ENCODE measurements at places on chromosomes 16 and 17.

DNA sequence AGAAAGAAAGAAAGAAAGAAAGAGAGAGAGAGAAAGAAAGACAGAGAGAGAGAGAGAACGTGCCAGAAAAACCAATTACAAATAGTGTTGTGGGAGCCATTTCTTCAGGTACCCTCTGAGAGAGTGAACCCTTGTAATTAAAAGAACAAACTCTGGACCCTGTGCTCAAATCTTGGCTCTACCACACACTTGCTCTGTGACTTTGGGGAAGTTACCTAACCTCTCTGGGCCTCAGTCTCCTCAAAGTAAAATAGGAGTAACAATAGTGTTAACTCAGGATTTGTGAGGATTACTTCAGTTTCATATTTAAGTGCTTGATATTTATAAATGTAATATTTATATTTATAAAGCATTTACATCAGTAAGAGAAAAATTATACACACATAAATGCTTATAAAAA lies 139.8 kb downstream of the GSG1L start:
- no peak for DNase-seq

- no peak for DNase-seq
These were observed 19.1 kb downstream of the CUEDC1 start for GRCh38 chr17:57935833-57936807.

GRCh38 chr17:10226930-10227695 lies 28.7 kb upstream of the GAS7 start:
- peak; percentile 30 for DNase-seq

DNA sequence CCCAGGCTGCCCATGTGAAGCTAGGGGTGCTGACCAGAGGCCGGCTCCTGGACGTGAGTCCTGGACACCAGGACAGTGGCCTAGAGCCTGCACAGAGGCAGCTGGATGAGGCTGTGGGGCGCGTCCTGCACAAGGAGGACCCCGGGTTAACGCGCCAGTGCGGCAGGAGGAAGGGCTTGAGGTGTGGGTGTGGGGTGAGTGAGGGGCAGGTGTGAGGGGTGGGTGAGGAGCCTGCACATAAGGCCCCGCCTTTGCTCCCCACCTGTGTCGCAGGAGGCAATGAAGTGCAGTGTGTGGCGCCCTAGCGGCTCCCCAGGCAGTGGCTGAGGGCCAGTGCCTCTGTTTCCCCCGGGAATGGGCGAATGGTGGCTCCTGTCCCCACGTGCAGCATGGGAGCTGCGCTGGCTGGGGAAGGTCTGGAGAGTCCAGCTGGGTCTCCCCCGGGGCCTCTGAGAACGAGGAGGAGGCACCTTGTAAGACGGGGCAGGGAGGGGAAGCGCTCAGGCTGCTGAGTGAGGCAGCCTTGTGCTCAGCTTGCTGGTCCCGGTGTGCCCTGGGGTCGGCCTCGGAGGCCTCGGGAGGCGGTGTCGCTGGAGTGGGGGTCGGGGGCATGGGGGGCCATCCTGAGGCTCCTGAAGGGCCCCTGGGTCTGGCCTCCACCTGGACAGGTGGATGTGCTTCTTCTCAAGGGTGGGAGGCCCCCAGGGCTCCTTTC lies 3.2 kb downstream of the CD7 start:
- DNase-seq = no peak

- DNase-seq = peak; percentile 48
These were observed 103.0 kb downstream of the RAB11FIP4 start for GRCh38 chr17:31494259-31495021.

DNA sequence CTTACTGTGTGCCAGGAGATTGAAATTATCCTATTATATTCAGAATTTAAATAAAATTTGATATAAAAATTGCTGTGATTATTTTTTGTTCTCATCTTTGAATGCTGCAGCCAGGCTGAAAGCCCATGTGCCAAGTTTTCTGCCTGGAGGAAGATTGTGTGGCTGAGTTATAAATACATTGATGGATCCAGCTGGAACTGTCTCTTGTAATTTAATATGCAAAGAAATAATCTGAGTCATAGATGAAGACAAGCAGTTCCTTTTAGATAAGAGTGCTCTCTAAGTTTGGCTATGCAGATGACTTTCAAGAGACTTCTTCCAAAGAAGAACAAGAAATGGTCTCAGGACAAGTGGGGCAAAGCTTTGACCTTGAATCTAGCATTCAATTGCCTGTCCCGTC lies 871.0 kb downstream of the CDH11 start:
- no peak for DNase-seq

DNA sequence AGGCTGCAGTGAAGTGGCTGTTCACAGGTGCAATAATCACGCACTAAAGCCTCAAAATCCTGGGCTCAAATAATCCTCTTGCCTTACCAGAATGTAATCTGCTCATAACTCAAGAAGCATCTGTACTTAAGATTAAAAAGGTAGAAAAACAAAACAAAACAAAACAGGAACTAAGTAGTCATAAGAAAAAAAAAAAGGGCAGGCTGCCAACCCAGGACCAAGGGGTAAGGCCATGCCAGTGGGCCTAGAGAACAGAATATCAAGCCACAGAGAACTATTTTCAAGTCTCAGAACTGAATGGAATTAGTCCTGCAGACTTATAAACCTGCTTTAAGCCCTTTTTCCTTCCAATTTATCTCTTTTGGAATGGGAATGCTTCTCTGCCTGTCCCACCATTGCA lies 64.8 kb upstream of the TBC1D3K start:
- no peak for DNase-seq

DNA sequence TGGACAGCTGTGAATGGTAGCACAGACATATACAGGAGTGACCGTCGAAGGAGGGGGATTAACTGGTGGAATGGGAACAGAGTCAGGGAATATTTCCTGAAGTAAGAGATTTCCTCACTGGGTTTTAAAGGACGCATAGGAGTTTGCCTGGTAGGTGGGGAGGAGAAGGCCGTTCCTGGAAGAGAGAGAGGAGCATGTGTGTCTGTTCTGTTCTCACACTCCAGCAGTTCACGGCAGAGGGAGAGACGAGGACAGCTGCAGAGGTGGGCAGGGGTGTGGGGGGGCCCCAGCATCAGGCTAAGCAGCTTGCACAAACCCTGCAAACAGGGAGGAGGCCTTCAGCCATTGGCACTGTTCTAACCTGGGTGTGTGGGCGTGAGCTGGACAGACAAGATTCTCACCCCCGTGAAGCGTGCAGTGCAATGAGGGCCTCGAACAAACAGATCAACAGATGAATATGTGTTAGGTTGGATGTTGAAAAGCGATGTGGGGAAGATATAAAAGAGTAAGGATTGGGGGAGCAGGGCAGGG lies 85.3 kb upstream of the GSE1 start:
- no peak for DNase-seq

DNA sequence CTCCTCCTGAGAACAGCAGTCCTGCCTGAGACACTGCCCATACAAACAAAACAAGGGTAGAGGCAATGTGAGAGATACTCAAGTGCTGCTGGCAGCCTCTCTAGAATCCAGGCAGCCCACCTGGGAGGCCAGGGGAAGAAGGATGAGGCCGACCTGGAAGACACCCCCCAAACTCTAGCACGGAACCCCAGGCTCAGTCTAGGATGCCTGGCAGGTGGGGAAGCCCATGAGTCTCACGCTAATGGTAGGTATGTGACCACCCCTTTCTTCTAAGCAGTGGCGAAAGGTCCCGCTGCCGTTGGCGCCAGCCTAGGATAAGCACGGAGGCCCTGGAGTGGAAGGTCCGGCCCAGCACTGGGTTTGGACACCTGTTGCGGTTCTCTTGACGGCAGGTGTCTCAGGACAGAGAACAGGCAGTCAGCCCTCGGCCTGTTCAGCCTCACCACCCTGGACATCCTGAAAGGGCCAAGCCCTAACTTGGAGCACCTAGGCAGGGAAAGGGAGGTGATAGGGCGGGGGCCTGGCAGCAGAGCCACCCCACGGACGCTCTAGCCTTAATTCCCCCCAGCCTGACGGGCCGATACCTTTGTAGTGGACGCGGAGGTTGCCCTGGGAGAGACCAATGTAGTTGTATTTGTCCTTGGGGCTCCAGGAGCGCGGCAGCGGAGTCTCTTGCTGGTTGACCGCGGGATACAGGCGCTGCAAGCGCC lies 487 bp downstream of the RANBP10 start:
- DNase-seq = no peak

- no peak for DNase-seq
These were observed 18.3 kb downstream of the GLYR1 start for GRCh38 chr16:4828567-4829321.

GRCh38 chr16:78709137-78709884 lies 609.9 kb downstream of the WWOX start:
- DNase-seq = no peak

- DNase-seq = no peak
These were observed 814 bp upstream of the KDM6B start for GRCh38 chr17:7833011-7833794.

GRCh38 chr16:72240466-72240865 lies 68.5 kb upstream of the PMFBP1 start:
- no peak for DNase-seq

DNA sequence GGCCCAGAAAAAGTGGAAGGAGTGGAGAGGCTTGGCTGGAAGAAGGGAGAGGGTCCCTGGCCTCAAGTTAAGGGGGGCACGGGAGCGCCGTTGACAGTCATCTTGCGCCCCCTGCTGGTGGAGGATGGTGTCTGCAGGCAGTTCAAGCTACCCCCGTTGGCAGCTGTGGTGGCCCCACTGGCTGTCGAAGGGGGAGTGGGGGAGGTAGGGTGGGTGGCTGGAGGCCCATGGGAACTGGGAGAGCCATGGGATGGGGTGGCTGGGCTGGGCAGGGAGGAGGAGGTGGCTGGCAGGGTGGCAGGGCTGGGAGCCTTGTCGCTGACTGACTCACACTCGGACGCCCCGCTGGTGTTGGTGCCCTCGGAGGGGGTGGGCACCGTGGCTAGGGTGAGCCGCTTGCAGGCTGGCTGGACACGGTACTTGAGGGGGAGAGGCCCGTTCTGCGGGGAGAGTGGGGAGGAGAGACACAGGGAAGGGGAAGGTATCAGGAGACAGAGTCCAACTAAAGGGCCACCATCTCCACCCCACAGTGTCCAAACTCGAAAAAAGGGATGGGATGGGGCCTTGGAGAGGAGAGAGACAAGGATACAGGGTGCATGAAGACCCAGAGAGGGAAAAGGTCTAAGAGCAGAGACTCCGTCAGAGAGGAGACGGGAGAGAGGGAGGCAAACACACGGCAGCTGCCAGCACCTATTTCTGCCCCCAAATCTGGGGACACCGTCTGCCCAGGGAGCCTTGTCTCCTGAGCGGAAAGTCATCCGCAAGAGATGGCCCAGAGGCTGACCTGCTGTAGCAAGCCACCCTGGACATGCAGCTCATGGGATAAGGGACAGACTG lies 5.2 kb downstream of the CISD3 start:
- peak; percentile 82 for DNase-seq

GRCh38 chr16:69848637-69849545 lies 86.8 kb downstream of the WWP2 start:
- no peak for DNase-seq

DNA sequence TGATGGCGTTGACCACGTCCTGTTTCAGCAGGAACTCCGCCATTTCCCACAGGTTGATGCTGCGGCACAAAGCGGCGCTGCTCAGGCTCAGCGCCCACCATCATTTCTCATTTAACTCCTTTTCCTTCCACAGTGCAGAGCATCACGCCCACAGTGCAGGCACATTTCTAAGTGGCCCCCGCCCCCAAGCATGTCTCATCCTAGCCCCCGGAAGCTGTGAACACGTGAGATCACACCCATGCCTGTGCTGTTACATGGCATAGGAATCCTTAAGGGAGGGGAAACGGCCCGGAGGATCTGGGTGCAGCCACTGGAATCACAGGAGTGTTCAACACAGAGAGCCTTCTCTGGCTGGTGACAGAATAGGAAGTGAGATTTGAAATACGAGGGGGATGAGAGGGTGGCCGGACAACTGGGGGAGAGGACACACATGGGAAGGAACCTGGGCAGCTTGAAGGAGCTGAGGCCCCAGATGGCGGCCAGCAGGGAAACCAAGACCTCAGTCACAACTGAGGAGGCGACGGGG lies 4.7 kb downstream of the NAGPA start:
- no peak for DNase-seq

- no peak for DNase-seq
These were observed 1.2 kb downstream of the CCDC78 start for GRCh38 chr16:725041-725376.

DNA sequence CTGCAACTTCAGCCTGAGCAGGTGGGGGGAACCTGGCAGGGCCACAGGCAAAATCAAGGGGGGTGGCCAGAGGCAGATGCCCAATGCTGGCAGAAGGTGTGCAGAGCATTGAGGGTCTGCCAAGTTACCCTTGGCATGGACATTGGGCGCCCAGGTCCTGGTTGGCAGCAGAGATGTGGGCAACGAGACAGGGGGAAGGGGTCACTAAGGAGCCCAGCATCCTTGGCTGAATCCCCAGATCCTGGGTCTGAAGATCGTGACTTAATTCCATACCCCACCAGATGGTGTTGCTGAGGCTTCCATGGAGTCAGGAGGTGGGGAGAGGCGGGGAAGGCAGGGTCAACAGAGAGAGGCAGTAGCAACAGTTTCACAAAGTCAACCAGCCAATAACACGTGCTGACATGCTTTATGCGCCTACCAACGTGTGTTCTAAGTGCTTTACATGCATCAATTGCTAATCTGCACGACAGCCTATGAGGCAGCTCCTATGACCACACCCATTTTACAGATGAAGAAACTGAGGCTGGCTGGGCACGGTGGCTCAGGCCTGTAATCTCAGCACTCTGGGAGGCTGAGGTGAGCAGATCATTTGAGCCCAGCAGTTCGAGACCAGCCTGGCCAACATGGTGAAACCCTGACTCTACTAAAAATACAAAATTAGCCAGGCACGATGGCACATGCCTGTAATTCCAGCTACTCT lies 83.3 kb downstream of the GSG1L start:
- DNase-seq = no peak

- no peak for DNase-seq
These were observed 64.5 kb downstream of the SRCIN1 start for GRCh38 chr17:38541281-38541680.

DNA sequence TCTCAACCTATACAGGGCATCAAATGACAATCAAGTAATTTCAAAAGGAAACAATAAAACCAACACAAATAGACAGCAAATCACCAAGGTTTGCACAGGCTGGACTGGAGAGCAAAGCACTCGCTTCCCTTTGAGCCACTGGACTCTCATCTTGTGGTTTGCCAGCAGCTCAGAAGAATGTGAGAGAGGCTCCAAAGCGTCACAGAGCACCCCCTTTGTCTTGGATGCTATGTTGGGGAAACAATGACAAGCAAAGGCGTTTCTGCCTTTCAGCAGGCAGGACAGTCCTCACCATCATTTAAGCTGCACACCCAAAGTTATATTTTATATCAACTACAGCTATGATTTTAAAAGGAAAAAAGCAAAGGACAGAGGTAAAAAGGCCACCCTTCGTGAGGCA lies 13.2 kb downstream of the SLC6A4 start:
- no peak for DNase-seq

- no peak for DNase-seq
These were observed 684 bp upstream of the SPIRE2 start for GRCh38 chr16:89827383-89828198.

Data from stimulated activated CD4-positive, alpha-beta T cell treated with anti-CD3 and anti-CD28 coated beads, Interleukin-4, amount 100 ng/mL, for 1 hour (primary cell).